ENCODE measurements at places on chromosomes 7 and 10.

DNA sequence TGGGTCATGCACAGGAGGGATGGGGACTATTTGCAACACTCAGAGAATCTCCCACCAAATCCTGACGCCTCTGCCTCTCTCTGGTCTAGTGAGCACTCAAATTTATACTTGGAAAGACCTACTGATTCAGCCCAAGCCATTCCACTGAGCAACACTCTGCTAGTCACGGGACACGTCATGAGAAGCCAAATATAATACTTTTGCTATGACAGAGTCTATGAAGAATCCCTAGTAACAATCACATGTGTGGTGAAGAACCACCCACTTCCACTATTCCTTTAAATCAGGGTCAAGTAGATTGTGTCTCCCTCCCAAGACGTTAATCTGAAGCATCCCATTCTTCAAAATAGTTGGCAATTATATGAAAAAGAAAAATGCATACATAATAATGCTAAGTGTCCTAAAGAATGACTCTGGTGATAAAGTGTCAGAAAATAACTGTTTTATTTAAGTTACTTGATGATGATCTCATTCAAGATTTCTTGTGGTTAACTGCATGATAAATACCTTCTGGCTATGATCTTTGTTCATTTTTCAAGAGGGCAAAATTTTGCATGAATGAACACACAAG lies 28.5 kb downstream of the CHCHD3 start:
- DNase-seq: no peak

DNA sequence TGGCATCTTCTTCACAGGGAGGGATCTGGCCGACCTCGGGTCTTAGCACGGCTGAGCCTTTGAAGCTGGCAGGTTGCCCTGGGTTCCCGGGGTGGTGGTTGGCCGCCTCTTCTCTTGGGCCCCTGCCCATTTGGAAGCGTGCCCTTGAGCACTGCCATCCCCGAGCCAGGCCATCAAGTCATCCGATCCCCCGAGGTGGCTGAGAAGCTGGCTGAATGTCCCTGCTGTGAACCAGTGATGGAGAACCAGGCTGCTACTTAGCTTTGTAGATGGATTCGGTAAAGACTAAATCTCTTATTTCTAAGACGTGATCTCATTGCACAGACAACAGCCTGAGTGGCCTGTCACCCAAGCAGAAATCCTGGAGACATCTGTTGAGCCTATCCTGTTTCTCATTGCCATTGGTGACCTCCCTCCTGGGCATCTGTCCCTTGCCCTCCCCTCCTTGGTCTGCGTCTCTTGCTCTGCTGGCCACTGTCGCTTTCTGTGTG lies 74.3 kb downstream of the GRK5 start:
- no peak for DNase-seq

DNA sequence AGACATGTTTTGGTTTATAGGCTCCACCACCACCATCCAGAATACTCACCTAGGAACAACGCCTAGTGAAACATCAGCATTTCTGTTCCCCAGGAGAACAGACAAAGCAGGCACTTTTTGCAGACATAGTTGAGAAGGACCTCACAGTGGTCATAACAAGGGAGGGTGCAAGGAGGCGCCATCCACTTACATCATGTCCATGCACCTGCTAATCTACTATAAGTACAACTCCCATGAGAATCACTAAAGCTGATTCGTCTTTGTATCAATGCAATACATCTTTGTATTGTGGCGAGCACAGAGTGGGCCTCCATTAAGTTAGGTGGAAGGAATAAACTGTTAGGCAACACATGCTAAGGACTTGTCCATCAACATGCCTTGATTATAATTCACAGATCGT lies 207.1 kb downstream of the KCNMA1 start:
- no peak for DNase-seq

DNA sequence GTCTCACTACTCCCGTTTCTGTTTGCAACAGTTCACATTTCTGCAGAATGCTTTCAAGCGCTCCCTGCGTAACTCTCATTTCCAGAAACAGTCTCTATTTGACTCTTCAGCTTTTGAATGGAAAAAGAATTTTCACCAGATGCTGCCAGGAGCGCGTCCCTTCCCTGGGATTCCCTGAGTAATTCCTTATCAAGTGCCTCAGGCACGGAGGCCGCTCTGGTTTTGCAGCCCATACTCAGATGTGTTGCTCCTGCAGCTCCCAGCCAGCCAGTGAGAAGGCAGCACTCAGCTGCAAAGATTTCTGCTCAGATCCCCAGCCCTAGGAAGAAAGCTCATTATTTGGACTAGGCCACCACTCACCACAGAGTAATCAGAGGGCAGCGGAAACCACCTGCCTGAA lies 161.1 kb upstream of the CHST15 start:
- DNase-seq: no peak

DNA sequence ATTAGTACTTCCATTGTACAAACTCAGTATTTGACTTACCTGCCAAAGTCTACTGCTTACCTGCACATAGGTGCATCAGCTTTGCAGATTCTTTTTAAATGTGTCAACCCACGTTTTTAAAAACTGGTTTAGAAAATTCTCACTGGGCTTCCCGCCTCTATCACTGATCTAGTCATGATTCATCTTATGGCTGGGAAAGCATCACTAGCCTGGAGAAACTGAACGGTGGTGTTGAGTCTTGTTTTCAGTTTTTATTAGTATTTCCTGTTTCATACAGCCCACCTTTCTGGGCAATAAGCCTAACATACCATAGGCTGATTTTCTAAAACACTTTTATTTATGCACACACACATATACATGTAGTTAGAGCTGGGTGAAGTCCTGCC lies 19.7 kb downstream of the DOCK1 start:
- no peak for DNase-seq

GRCh38 chr7:11266101-11266500 lies 292.4 kb downstream of the PHF14 start:
- no peak for DNase-seq

- DNase-seq: no peak
Measured at GRCh38 chr10:110113670-110114337, 93.6 kb upstream of the MXI1 start.

DNA sequence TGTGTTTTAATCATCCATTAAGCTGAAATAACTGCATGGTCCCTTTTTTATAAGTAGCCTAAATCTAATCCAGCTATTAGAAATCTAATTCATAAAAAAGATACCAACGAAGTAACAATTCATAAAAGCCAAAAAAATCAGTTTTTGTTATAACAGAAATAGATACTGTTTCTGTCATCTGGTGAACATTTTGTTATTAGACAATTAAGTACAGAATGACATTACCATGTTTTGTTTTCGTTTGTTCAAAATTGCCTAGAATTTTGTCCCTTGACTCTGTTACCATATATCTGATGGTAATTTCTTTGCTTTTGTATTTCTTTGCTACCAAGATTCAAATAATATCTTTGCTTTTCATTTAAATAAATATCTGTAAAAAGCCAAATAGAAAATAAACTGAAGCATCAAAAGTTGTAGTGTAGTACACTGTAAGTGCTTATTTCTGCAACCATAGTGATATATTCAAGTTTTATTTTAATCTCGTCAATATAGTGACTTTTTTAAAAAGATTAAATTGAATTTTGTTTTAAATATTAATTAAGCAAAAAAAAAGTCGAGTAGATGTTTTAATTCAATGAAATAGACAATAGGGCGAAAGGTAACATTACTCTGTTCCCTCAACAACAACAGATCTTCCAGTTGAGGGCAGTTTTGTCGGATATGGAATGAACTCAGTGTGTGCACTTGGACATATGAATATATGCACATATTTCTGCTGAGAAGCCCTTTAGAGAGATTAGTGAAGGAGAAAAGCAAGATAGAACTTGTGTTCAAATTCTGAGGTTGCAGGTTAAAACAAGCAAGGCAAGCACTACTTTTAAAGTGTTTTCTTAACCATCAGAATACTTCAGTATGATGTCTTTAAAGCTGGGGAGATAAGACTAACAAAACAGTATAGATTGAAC lies 7.9 kb upstream of the IGF2BP3 start:
- DNase-seq: no peak

DNA sequence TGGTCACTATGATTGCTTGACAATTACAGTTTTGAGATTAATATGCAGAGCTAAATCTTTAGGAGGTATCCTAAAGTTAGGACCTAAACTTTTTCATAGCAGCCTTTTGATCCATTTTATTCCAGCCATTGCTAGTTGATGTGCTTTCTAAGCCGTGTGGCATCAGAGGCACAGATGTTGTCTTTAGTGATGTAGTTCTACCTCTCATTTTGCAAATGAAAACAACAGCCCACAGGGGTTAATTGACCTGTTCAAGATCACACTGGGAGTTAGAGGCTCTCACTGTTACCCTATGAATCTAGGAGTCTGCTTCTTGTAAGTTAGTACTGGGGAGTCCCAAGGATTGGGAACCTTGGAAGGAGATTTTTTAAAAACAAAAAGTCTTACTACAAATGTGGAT lies 10.6 kb downstream of the AUTS2 start:
- DNase-seq: no peak

- no peak for DNase-seq
Measured at GRCh38 chr10:129417870-129418269, 49.2 kb upstream of the MGMT start.

DNA sequence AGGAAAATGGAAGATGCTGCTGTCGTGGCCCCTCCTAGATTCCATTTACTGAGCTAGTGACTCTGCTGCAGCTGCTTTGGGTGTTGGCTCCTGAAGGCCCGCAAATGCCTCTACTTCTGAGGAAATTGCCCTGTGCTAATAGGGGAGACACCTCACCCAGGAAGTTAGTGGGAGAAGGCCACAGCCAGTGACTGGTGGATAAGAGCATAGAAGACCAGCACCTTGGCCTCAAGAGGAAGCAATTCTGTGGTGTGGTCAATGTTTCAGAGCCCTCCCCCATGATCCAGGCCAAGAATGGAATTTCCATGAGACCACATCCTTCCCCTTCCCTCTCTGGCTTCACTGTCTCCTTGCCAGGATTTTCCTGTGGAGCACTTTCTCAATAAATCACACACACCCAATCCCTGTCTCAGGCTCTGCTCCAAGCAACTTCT lies 25.0 kb upstream of the FZD1 start:
- no peak for DNase-seq

DNA sequence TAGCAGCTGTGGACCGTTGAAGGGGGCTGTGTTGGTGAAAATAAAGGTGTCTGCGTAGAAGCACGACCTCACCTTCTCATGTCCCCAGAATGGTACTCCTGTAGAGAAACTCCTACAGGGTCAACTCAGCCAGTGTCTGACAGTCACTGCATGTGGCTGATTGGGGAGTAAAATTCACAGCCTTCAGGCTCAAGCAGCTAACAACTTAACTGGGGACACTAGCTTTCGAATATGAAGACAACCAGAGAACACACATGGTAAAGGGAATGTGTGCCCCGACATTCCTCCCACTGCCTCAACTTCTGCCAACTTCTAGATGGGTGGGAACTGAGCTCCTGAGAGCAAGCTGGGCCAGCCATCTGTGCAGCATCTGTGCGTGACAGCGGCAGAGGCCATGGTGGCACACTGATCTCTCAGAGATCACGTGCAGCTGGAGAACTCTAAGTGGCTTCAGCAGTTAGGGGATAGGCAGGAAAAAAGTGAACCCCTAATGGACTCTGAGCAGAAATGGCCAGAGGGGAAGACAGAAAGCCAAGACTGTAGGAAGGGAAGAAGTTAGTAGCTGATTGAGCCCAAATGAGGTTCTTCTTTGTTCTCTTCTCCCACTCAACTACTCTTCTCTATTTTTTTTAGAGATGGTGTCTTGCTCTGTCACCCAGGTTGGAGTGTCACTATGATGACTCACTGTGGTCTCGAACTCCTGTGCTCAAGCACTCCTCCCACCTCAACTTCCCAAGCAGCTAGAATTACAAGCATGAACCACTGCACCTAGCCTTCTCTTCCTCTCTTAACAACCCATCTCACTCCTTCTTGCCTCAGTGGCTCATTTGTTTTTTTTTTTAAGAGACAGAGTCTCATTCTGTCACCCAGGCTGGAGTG lies 280.8 kb downstream of the ZEB1 start:
- no peak for DNase-seq

DNA sequence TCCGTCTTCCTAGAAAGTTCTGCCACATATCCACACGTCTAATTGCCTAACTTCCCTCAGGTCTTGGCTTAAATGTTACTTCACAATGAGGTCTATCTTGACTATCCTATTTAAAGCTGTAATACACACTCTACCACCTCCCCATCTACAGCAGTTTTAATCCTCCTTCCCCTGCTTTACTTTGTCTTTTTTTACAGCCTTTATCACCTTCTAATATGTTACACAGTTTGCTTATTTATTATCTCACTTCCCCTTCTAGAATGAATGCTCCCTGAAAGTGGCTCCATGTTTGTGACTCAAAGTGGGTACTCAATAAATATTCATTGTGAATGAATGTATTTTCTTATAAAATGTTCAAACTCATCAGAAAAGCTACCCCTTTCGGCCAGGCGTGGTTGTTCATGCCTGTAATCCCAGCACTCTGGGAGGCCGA lies 13.6 kb upstream of the MICU1 start:
- no peak for DNase-seq

DNA sequence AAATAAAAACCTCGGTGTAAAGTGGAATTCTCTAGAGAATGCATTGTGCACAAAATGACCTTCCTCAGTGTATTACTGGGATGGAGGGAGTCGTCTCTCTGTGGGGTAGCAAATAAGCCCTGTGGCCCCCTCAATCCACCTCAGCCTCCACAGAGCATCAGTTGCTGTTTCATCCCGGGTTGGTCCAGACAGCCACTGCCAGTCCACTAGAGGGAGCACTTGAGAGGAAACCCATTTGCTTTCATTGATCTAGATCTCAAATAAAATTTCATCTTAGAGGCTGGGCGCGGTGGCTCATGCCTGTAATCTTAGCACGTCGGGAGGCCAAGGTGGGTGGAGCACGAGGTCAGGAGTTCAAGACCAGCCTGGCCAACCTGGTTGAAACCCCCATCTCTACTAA lies 1128.7 kb downstream of the CNTNAP2 start:
- DNase-seq: peak; percentile 8

- DNase-seq: peak; percentile 29
Measured at GRCh38 chr10:70379581-70380176, 2.7 kb downstream of the LRRC20 start.

DNA sequence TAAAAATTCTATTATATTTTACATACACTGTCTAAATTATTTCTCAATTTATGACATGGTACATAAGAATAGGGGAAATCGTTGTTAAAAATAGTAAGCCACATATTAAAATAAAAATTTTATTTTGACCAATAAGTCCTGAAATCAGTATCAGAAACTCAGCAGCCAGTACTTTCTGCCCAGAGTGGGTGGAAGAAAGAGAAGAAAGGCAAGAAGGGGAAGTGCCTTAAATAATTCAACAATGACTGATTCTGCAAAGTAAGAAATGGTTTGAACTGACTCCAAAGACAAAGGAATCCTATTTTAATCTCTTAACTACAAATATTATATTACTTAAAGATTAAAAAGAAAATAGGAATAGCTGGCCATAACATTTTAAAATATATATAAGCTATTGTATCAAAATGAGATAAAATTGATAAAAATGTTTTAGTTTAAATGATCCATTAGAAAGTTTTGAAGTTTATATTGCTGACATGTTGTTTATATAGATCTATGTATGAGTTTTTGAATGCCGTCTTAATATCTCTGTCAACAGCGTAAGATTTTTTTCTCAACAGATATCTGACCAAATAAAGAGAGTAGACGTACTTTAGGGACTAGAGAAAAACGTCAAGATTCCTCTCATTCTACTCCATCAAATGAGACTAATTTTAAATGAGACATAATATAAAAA lies 30.2 kb upstream of the NRCAM start:
- DNase-seq: no peak

- DNase-seq: no peak
Measured at GRCh38 chr10:71312811-71313789, 6.0 kb upstream of the SLC29A3 start.

- no peak for DNase-seq
Measured at GRCh38 chr7:28865601-28866144, 92.5 kb downstream of the TRIL start.

GRCh38 chr10:132111121-132111731 lies 45.5 kb downstream of the JAKMIP3 start:
- no peak for DNase-seq

Measured in HuH-7.5 (cell line).